ENCODE measurements at places on chromosomes 1 and 21.

DNA sequence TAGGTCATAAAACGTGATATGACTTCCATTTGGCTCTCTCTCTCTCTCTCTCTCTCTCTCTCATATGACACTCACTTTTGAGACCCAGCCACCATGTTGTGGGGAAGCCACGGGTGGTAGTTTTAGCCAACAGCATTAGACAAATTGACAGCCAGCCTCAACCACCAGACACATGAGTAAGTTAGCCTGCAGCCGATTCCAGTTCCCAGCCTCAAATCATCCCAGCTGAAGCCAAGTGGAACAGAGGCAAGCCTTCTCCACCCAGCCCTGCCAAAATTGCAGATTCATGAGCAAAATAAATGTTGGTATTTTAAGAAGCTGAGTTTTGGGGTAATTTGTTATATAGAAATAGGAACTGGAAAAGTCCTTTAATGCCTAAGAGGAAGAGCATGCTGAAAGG, 98.0 kb upstream of the DNAH14 start:
- DNase-seq, result no peak

GRCh38 chr1:246280551-246280950, 226.5 kb downstream of the SMYD3 start:
- no peak for DNase-seq

DNA sequence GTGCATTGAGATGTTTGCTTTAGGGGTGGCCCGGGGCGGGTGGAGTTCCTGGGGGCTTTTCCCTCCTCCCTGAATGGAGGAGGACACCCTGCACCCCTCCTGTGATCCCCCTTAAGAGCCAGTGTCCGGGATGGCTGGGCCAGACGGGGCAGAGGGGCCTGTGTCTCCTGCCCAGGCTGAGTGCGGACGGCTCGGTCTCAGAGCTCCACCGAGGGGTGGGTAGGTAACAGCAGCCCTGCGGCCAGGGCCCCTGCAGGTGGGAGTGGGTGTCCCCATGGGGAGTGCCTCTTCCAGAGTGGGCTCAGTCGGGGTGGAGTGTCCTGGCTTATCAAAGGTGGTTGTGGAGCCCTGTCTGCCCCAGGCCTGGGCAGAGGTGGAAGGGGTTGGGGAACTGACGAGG, 23.1 kb downstream of the TP73 start:
- no peak for DNase-seq

DNA sequence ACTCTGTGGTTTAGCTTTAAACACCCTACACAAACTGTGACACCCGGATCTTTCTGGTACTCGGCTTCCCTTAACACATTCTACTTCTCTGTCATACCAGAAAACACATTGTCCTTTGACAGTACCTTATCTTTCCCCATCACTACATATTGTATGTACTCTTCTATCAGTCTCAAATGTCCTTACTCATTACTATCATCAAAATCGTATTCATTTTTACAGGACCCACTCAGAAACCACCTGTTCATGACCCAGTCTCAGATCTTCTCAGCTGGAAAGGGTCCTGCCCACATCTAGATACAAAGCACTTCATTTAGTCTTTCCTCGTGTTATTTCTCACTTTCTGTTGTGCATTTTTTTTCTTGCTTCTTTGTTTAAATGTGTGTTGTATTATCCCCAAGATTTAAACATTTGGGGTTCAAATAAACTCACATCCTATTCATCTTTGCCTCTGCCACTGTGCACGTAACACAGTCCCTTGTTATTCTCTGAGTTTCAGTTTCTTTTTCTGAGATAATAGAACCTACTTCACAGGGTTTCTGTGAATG, 27.7 kb downstream of the CD34 start:
- DNase-seq, result no peak

GRCh38 chr21:46254208-46254975, 25.8 kb upstream of the LSS start:
- no peak for DNase-seq

GRCh38 chr1:57138432-57139078, 172.7 kb upstream of the C8B start:
- no peak for DNase-seq

DNA sequence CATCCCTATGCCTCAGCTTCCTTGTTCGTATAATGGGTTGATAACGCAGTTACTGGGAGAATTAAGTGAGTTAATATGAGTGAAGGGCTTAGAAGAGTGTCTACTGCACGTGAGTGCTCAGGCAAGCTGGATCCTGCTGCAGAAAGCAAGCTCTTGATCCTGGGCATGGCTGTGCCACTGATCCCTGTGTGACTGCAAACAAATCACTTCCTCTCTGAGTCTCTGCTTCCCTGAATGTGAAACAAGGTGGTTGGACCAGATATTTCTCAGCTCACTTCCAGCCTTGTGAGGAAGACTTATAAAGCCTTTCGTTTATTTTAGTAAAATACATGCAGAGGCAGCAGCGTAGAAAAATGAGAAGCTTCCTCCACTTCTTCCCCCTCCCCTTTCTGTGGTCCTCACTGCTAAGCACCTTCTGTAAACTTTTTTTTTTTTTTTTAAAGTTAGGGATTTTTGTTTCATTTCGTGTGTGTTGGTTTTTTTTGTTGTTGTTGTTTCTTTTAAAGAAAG, 13.8 kb downstream of the PSEN2 start:
- DNase-seq, result no peak

- DNase-seq, result no peak
Observed at GRCh38 chr1:230913496-230913895, 45.2 kb upstream of the C1orf198 start.

GRCh38 chr1:2587071-2587859, 688 bp downstream of the PRXL2B start:
- no peak for DNase-seq

DNA sequence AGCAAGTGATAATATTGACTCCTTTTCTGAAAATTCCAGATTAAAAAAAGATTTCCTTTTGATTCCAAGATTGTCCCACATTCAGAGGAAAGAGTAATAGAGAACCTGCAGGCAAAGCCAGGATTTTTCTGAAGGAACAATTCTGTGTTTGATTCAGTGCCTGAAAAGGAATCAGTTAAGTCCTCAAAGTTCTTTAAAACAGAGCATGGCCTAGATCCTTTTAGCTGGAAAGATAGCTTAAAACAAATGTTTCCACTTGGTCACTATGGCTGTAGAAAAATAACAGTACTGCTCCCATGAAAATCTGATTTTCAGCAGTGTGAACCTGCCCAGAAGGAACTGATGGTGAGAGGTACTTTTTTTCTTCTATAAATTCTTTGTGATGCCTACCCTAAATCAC, 41.8 kb downstream of the HS2ST1 start:
- DNase-seq, result no peak

DNA sequence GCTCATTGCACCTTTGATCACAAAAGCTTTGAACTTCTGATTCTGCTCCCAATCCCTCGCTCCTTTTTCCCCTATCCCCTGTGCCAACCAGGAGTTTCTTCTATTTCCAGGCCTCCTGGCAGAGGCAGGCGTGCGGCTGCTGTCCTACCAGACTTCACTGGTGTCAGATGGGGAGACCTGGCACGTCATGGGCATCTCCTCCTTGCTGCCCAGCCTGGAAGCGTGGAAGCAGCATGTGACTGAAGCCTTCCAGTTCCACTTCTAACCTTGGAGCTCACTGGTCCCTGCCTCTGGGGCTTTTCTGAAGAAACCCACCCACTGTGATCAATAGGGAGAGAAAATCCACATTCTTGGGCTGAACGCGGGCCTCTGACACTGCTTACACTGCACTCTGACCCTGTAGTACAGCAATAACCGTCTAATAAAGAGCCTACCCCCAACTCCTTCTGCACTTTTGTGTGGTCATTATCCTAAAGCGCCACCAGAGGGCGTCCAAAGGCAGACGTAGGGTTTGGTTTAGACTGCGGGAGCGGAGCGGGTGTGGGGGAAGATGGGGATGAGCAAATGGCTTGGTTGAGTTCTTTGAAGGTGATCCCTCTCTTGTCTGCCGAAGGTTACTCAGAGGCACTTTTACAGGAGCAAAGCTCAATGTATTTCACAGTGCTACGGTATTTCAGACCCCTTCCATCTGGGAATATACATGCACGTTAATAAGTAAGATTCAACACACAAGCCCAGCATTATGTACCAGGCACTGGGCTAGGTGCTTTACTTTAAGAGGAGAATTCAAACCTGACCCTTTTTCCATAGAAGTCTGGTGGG, 24.7 kb downstream of the HMGCS2 start:
- peak; percentile 33 for DNase-seq

- DNase-seq, result no peak
Observed at GRCh38 chr1:241503444-241503843, 16.1 kb downstream of the FH start.

- no peak for DNase-seq
Observed at GRCh38 chr1:167899253-167899681, 14.7 kb downstream of the ADCY10 start.

DNA sequence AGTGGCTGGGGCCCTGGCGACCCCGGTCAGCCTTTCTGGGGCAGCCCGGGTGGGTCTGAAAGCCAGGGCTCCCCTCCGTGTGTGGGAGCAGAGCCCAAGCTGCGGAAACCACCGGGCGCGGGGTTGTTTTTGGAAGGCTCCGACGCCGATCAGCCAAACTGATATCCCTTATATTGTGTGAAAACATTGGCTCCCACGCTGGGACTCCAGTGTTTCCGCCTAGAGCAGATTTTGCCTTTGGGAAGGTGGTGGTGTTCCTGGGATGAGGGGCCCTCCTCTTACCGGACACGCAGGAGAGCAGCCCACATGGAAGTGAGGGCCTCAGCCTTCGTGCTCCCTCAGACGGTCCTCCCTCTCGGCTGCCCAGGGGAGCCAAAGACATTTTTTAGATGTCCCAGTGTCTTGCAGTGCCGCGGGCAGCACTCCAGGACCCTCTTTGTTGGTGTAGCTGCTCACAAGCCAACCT, 54.3 kb downstream of the NGF start:
- no peak for DNase-seq

DNA sequence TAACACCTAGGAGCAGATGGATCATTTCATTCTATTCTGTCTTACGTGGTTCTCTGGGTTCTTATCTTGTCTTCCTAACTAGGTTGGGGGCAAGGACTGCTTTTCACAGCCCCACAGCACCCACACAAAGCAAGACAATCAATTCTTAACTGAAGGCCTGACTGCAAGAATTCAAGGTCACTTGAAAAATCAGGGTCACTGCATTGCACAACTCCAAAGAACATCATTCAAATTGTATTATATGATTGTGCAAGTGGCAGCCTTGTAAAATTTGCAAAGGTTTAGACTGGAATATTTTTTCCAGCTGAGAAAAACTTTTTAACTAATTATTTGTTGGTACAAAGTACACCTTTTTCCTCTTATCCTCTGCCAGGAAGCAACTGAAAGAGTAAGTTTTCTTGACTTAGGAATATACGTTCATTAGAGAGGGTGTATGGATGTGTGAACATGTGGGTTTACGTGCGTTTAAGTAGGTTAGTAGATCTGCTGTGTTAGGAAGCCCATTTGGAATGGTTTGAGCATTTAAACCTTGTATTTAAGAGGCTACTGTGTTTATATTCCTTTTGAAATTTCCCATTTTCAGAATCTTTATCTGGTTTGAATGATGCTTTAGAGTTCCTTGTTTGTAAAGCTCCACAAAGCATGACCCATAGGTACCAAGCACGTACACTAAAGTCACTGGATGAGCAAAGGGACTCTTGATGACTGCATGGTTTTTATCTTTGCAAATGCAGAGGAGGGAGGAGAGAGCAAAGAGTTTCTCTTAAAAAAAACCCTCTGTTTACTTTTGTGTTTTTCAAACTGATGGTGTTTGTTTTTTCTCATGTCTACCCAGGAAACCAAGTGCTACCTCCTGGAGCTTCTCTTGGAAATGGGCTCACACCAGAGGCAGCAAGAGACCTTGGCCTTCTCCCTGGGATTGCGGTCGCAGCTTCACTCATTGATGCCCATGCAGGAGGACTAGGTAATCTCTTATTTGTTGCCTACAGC, 214.9 kb downstream of the FGGY start:
- no peak for DNase-seq

DNA sequence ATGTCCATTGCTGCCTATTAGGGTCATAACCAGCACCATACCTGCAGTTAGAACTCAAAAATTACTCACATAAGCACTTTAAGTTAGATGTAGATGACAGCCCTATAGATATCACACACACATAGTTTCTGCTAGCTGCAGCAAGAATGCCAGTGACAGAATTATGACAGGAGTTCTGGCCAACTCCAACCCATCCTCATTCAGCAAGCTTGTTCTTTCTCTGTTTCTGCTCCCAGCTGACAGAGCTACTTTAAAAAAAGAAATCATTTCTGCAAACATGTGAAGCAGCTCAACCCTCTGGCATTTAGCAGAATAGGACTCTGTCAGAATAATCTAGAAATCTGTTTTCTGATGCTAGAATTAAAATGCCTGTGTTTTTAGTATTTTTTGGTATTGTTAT, 23.8 kb upstream of the OTUD7B start:
- no peak for DNase-seq

DNA sequence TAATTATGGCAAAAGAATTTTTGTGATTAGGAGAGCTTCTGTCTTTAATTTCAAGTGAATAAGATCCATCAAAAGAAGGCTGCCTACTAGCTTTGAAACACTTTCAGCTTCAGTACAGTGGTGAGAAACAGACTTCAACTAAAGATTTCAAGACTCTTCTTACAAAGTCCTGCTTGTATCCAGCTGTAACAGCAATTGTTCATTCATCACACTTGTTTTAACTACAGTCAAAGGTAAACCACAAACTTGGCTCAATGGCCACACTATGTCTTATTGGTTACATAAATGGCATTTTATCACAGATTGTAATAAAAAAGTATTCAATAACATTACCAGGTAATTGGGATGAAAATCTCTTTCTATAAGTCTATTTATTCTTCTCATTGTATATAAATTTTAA, 59.2 kb downstream of the WARS2 start:
- DNase-seq, result no peak

- no peak for DNase-seq
Observed at GRCh38 chr1:204435381-204435831, 23.8 kb upstream of the PPP1R15B start.

- no peak for DNase-seq
Observed at GRCh38 chr1:218361298-218362065, 16.3 kb downstream of the TGFB2 start.

GRCh38 chr1:6350416-6351088, 43.0 kb downstream of the ACOT7 start:
- no peak for DNase-seq

DNA sequence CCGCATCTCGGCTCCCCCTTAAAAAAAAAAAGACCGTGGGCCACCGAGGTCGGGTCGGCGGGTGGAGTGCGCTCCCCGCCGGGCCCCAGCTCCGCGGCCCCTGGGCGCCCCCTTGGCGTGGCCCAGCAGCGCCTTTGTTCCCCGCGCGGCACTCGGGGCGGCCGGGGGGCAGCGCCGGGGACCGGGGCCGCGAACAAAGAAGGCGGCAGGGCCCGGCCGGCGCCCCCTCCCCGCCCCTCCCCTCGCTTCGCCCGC, 571 bp downstream of the MARCKSL1 start:
- no peak for DNase-seq

- no peak for DNase-seq
Observed at GRCh38 chr1:92934395-92935378, 26.6 kb downstream of the DIPK1A start.

GRCh38 chr1:94048413-94049164, 72.4 kb downstream of the ABCA4 start:
- DNase-seq, result no peak

- DNase-seq, result no peak
Observed at GRCh38 chr1:108000620-108001111, 35.7 kb upstream of the VAV3 start.
